ENCODE measurements at places on chromosomes 2 and 18. TPM values are rescaled to one million over a fixed set of nuclear protein-coding genes. Genes with fewer than 3 reads are reported as not detected.

GRCh38 chr2:43127208-43127940 lies 99.0 kb downstream of the ZFP36L2 start:
- H3K27me3 ChIP-seq: no peaks in the 10 kb centered on the region
- no peaks in the 10 kb centered on the region for H3K4me1 ChIP-seq
- no peaks in the 10 kb centered on the region for H3K36me3 ChIP-seq
- H3K27ac ChIP-seq: no peak overlapping the region
- no peak overlapping the region for H3K4me3 ChIP-seq

DNA sequence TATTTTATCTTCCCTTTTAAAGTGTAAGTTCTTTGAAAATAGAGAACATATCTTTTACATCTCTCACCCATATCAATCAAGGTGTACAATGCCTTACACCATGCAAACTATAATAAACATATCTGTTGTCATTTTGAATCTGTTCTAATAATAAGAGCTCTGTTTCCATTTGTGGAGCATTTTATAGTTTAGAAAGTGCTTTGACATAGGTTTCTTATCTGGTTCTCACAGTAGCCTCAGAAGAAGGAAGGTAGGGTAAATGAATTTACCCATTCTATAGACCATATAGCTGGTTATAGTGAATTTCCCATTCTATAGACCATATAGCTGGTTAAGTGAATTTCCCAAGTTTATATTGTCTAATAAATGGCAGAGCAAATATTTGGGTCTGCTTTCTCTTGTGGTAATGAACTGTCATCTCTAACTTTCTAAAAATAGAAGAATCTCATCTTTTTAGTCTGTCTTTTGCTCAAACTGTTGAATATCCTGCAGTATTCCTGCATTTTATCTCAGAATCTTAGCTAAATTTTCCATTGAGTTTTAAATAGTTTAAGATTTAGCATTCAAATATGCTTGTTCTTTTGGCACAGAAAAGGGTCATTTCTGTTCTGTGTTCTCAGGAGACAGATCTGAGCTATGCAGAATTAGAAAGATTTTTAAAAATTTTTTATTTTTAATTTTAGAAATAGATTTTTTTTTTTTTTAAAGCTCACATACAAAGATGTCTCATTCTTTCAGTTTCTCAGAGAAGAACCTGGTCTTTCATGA lies 80.7 kb upstream of the STON1 start:
- no peak overlapping the region for H3K4me3 ChIP-seq
- DNase-seq: no peak
- no peaks in the 10 kb centered on the region for H3K36me3 ChIP-seq
- peak overlapping the region; percentile 76 for H3K27ac ChIP-seq
- H3K4me1 ChIP-seq: peaks cover 3% of the 10 kb centered on the region
- no peaks in the 10 kb centered on the region for H3K27me3 ChIP-seq

- DNase-seq: no peak
- H3K4me3 ChIP-seq: no peak overlapping the region
- H3K36me3 ChIP-seq: no peaks in the 10 kb centered on the region
- H3K4me1 ChIP-seq: no peaks in the 10 kb centered on the region
- H3K27me3 ChIP-seq: no peaks in the 10 kb centered on the region
These were observed 21.3 kb upstream of the COPS8 start for GRCh38 chr2:237064203-237065070.

DNA sequence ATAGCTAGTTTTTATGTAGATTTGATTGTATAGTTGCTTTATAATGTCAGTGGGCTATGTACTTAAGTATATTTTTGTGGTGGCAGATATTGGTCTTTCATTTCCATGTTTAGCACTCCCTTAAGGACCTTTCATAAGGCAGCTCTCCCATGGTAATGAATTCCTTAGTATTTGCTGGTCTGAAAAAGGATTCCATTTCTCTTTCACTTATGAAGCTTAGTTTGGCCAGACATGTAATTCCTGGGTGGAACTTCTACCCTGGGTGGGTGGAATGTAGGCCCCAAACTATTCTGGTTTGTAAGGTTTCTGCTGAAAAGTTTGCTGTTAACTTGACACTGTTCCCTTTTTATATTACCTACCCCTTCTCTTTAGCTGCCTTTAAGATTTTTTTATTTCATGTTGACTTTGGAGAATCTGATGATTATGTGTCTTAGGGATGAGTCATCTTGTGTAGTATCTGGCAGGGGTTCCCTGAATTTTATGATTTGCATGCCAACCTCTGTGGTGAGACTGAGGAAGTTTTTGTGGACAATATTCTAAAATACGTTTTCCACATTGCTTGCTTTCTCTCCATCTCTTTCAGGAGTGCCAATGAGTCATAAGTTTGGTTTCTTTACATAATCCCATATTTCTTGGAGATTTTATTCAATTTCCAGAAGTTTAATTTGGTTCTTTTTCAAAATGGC lies 65.4 kb upstream of the VRK2 start:
- no peaks in the 10 kb centered on the region for H3K36me3 ChIP-seq
- H3K27ac ChIP-seq: no peak overlapping the region
- DNase-seq: no peak
- H3K4me3 ChIP-seq: no peak overlapping the region
- H3K27me3 ChIP-seq: no peaks in the 10 kb centered on the region

DNA sequence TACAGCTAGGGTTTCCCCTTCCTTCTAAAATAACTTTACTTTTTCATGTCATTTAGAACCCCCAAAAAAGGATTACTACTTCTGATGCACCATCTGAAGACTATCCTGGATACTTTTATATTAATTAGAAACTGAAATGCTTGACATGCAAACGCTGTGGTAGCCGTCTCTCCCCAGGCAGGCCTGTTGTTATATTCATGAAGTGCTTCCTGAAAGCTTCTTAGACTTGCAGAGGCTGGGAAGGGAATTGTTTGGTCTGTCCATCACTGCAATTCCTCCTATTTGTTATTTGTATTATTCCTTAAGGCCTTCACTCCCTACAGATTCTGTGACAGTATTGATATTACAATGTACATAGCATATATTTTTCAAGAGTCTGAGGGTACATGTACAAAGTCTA lies 370.2 kb downstream of the NRXN1 start:
- H3K27me3 ChIP-seq: no peaks in the 10 kb centered on the region
- no peak for DNase-seq
- H3K4me3 ChIP-seq: no peak overlapping the region
- no peaks in the 10 kb centered on the region for H3K4me1 ChIP-seq
- H3K36me3 ChIP-seq: no peaks in the 10 kb centered on the region

The CDKL4 gene
- 0.88 TPM for total RNA-seq

The UGT1A1 gene
- not detected for total RNA-seq

DNA sequence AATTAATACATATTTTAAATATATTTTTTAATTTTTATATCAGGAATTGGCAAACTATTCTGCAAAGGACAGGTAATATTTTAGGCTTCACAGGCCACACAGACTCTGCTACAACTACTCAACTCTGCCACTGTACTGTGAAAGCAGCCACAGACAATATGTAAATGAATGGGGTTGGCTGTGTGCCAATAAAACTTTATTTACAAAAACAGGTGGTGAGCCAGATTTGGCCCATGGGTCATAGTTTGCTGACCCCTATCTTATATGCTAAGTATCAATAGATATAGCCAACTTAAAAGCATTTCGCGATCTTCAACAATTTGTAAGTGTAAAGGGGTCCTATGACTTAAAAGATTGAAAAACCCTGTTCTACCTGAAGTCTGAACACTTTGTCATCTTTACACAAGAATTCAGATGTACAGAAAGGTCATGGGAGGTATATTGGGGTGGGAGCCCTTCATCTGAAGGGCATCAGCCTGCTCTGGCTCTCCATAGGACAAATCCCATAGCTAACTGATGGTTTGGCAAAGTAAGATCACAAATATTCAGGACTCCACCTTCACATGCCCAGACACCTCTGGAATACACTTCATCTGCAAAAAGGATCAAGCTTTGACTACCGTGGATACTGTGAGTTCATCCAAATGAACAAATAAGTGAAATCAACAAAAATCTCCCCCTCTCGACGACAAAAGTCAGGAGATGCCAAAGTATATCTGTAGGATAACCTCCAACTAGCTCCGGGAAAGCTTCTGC lies 65.9 kb downstream of the C1D start:
- H3K36me3 ChIP-seq: no peaks in the 10 kb centered on the region
- no peak overlapping the region for H3K27ac ChIP-seq
- DNase-seq: no peak
- no peaks in the 10 kb centered on the region for H3K4me1 ChIP-seq
- no peak overlapping the region for H3K4me3 ChIP-seq
- H3K27me3 ChIP-seq: no peaks in the 10 kb centered on the region

DNA sequence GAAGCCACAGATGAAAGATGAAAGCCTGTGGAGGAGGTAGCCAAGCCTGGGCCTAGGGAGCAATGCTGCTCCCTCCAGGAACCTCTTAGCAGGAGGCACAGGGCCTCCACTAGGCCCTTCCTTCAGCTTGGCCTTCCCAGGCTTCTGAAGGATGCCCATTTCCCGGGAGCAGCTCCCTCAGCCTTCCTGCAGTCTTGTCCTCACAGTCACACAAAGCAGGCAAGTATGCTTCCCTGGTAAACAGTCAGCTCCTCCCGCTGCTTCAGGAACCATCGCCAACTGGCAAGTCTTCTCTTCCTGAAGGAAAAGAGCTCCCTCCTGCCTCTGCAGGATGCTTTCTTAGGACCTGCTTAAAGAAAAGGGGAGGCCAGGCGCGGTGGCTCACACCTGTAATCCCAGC lies 53.2 kb downstream of the SMAD7 start:
- H3K27ac ChIP-seq: no peak overlapping the region
- peaks cover under 1% of the 10 kb centered on the region for H3K4me1 ChIP-seq
- no peak for DNase-seq
- H3K36me3 ChIP-seq: no peaks in the 10 kb centered on the region

DNA sequence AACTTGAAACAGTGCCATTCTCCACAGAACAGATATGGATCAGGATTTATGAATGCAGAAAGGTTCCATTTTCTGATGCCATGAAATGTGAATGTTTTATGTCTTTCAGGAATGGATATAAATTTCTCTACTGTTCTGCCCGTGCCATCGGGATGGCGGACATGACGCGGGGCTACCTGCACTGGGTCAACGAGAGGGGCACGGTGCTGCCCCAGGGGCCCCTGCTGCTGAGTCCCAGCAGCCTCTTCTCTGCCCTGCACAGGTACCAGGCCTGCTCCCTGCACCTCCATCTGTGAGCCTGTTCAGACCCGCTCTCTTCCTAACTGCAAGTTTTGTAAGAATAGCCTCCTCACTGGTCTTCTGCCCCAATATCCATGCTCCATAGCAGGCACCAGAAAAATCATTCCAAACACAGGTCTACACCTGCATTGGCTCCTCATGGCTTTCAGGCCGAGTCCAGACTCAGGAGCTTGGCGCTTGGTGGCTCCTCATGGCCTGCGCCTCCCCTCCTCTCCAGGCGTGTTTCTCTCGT lies 68.6 kb downstream of the LPIN1 start:
- no peak for DNase-seq
- H3K27me3 ChIP-seq: no peaks in the 10 kb centered on the region
- no peak overlapping the region for H3K27ac ChIP-seq
- peaks cover 2% of the 10 kb centered on the region for H3K36me3 ChIP-seq

- H3K4me1 ChIP-seq: no peaks in the 10 kb centered on the region
- H3K27me3 ChIP-seq: no peaks in the 10 kb centered on the region
- H3K4me3 ChIP-seq: no peak overlapping the region
- no peaks in the 10 kb centered on the region for H3K36me3 ChIP-seq
- H3K27ac ChIP-seq: no peak overlapping the region
- DNase-seq: no peak
These were observed 411.6 kb downstream of the RND3 start for GRCh38 chr2:150075831-150076230.

DNA sequence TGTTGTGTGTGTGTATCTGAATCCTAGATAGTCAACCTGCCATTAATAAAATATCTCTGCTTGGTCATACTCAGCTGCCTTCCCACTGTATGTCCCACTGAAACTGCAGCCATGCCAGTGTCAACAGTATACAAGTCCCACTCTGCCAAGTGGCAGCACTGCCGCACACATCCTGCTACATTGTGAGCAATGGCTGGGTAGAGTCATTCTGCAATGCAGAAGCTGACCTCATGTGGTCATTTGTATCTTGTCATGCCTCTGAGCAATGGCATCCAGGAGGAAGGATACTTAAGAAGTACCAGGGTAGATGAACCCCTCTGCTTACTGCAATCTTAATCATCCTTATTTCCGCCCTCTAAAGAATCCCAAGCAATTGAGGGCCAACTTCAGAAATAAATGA lies 302.2 kb upstream of the DDX18 start:
- no peaks in the 10 kb centered on the region for H3K36me3 ChIP-seq
- no peaks in the 10 kb centered on the region for H3K27me3 ChIP-seq
- H3K4me1 ChIP-seq: no peaks in the 10 kb centered on the region

GRCh38 chr2:10900216-10901109 lies 11.3 kb upstream of the KCNF1 start:
- H3K27ac ChIP-seq: no peak overlapping the region
- no peak for DNase-seq
- H3K4me1 ChIP-seq: no peaks in the 10 kb centered on the region

GRCh38 chr2:66982766-66983165 lies 414.4 kb upstream of the ETAA1 start:
- H3K4me3 ChIP-seq: no peak overlapping the region
- H3K4me1 ChIP-seq: no peaks in the 10 kb centered on the region
- H3K27ac ChIP-seq: no peak overlapping the region
- no peak for DNase-seq

DNA sequence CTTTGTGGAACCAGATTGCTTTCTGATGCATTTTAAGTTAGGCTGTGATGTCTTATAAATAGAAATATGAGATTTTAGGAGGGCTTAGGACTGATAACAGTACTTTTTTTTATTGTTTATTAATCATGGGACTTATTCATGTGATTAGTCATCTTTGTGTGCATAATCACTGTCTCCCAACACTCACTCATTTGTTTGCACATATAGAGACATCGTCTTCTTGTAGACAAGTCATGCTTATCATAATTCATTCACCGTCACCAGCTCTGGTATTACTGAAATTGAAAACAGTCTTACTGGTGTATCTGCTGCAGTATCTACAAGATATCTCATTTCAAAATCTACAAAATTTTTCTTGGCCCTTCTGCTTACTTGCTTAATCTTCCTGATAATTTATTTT lies 45.8 kb downstream of the WDR7 start:
- no peaks in the 10 kb centered on the region for H3K36me3 ChIP-seq
- H3K4me1 ChIP-seq: no peaks in the 10 kb centered on the region
- DNase-seq: no peak
- H3K27me3 ChIP-seq: no peaks in the 10 kb centered on the region
- no peak overlapping the region for H3K4me3 ChIP-seq

GRCh38 chr2:100744589-100744988 lies 75.3 kb upstream of the NPAS2 start:
- no peak overlapping the region for H3K4me3 ChIP-seq
- no peaks in the 10 kb centered on the region for H3K4me1 ChIP-seq
- H3K27me3 ChIP-seq: no peaks in the 10 kb centered on the region
- H3K36me3 ChIP-seq: no peaks in the 10 kb centered on the region
